ENCODE measurements at places on chromosomes 16 and 17.

DNA sequence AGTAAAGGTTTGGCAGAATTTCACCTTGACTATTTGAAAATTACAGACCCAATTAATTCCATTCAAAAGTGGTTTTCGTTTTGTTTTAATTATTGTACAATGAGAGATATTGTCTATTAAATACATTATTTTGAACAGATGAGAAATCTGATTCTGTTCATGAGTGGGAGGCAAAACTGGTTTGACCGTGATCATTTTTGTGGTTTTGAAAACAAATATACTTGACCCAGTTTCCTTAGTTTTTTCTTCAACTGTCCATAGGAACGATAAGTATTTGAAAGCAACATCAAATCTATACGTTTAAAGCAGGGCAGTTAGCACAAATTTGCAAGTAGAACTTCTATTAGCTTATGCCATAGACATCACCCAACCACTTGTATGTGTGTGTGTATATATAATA, 72.6 kb downstream of the CDK12 start:
- DNase-seq = no peak

GRCh38 chr16:52367821-52368220, 179.1 kb downstream of the TOX3 start:
- no peak for DNase-seq

- peak; percentile 39 for DNase-seq
Measured at GRCh38 chr17:82917699-82918345, 78.0 kb upstream of the ZNF750 start.

- DNase-seq = no peak
Measured at GRCh38 chr17:6120351-6120750, 50.2 kb downstream of the WSCD1 start.

- DNase-seq = peak; percentile 89
Measured at GRCh38 chr17:76540381-76541300, 797 bp downstream of the PRCD start.
